Subcutaneous preadipocyte (primary cell): ENCODE measurements at places on chromosomes 12 and 14. TPM values are rescaled to one million over a fixed set of nuclear protein-coding genes. Genes with fewer than 3 reads are reported as not detected.

The RNASE7 gene
- total RNA-seq, result not detected in 2 replicates

The AVPR1A gene
- 0.37 TPM in 1 of 2 replicates, not detected in the other for total RNA-seq

The RERG gene
- total RNA-seq, result not detected in 2 replicates

The TAS2R8 gene
- total RNA-seq, result under 0.01 TPM in 1 of 2 replicates, not detected in the other

The FITM1 gene
- 0.37 TPM in 1 of 2 replicates, not detected in the other for total RNA-seq

The SLC6A15 gene
- total RNA-seq, result 86.0 and 160 TPM in 2 replicates

The KRT77 gene
- not detected in 2 replicates for total RNA-seq

The RHOJ gene
- under 0.01 and 1.1 TPM in 2 replicates for total RNA-seq

The NANOG gene
- total RNA-seq, result not detected in 2 replicates

The ANKS1B gene
- 5.9 and 14.3 TPM in 2 replicates for total RNA-seq

The CLEC4D gene
- total RNA-seq, result not detected in 2 replicates

The AQP2 gene
- total RNA-seq, result not detected in 2 replicates

The SAV1 gene
- total RNA-seq, result 23.5 and 27.4 TPM in 2 replicates

The PLEKHD1 gene
- under 0.01 TPM in 1 of 2 replicates, not detected in the other for total RNA-seq

The CGRRF1 gene
- 7.0 and 10.2 TPM in 2 replicates for total RNA-seq

The GYS2 gene
- total RNA-seq, result not detected in 2 replicates

The USP44 gene
- total RNA-seq, result 0.73 and 0.78 TPM in 2 replicates

The C14orf39 gene
- 0.20 TPM in 1 of 2 replicates, not detected in the other for total RNA-seq

The OR2AP1 gene
- total RNA-seq, result not detected in 2 replicates

The CISTR gene
- total RNA-seq, result not detected in 2 replicates

The KRT78 gene
- total RNA-seq, result not detected in 2 replicates

The WBP11 gene
- 13.6 and 21.9 TPM in 2 replicates for total RNA-seq

The BIN2 gene
- total RNA-seq, result not detected in 2 replicates

The OR4E2 gene
- total RNA-seq, result not detected in 2 replicates

The KLHL33 gene
- under 0.01 and 0.20 TPM in 2 replicates for total RNA-seq

The GPR65 gene
- total RNA-seq, result under 0.01 TPM in 1 of 2 replicates, not detected in the other

The PLA2G1B gene
- not detected in 2 replicates for total RNA-seq

The ALDH2 gene
- total RNA-seq, result 13.5 and 13.6 TPM in 2 replicates

The SELPLG gene
- total RNA-seq, result 0.73 and 0.98 TPM in 2 replicates

The TTC6 gene
- under 0.01 TPM in 1 of 2 replicates, not detected in the other for total RNA-seq

The CCDC38 gene
- total RNA-seq, result not detected in 2 replicates

The CPSF2 gene
- total RNA-seq, result 37.5 and 47.7 TPM in 2 replicates

The SLC25A47 gene
- not detected in 2 replicates for total RNA-seq

The AMDHD1 gene
- 0.39 TPM in 1 of 2 replicates, not detected in the other for total RNA-seq

The CCDC88C gene
- total RNA-seq, result under 0.01 TPM in 1 of 2 replicates, not detected in the other

The HPD gene
- total RNA-seq, result 0.39 and 1.5 TPM in 2 replicates

The GNG2 gene
- 22.1 and 25.0 TPM in 2 replicates for total RNA-seq
